Hepatic stellate cell (primary cell): ENCODE measurements at places on chromosomes 7 and 10.
A peak's percentile ranks its signal among the peaks of the same experiment; 100 is the strongest.

GRCh38 chr7:33888166-33888565, 17.2 kb upstream of the BMPER start:
- DNase-seq: no peak

GRCh38 chr7:123273185-123273584, 73.4 kb upstream of the SLC13A1 start:
- no peak for DNase-seq

- no peak for DNase-seq
Measured at GRCh38 chr7:133196856-133197612, 55.8 kb upstream of the EXOC4 start.

GRCh38 chr10:101219139-101219945, 9.9 kb downstream of the LBX1 start:
- no peak for DNase-seq

DNA sequence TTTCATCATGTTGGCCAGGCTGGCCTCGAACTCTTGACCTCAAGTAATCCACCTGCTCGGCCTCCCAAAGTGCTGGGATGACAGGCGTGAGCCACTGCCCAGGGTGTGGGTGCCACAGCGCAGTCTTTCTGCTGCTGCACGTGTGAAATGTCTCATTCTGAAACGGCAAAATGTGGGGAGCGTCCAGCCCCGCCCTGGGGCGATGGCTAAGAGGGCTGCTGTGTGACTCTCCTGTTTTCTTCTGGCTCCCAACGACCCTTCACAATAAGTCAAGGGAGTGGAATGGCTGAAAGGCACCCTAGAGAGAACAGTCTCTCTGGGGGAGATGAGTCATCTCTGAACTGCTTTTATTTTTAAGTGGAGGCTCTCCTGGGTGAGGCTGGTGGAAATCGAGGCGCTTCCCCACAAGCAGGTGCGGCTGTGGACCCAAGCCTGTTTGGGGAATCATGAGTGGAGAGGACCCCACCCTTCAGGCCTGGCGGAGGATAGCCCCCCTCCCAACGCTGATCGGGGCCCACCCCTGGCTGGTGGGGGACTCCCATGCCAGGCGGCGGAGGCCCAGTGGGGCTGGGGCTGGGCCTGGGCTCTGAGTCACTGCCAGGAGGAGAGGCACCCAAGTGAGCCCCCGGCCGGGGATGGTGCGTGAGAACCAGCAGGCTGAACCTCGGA, 18.0 kb downstream of the ADAP1 start:
- DNase-seq: peak; percentile 79

DNA sequence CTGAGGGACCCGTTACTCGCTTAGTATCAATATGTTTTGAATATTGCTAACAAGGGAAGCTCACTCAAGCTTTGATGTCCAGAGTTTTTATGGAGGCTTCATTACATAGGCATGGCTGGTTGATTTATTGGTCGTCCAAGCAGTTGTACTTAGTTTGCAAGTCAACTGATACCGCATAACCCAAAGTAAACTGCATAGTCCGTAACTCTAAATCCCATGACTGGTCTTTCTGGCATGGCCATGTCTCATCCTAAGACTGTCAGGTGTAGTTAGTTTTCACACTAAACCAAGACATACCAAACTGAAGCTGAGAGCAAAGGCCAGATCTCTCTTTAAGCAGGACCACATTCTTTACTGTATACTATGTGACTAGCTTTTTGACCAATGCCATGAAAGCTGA, 397.9 kb downstream of the TFEC start:
- DNase-seq: no peak
